BJ (cell line): ENCODE measurements at places on chromosomes 16 and 17.

DNA sequence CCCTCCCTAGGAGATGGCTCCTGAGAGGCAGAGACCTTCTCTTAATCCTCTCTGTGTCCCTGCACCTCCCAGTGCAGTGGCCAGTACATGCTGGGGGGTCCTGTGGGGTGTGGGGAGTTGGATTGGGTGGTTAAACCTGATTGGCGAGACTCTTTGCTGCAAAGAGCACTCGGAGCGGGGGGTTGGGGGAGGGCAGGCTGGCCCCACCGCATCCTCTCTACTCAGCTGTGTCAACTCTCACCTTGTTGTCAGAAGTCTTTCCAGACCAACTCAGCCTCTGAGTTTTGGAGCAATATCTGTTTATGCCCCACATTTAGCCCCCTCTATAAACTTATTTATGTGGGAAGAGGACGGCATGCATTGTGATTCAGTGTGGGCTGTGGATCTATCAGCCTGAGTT lies 40.0 kb downstream of the SMARCE1 start:
- DNase-seq, result no peak

DNA sequence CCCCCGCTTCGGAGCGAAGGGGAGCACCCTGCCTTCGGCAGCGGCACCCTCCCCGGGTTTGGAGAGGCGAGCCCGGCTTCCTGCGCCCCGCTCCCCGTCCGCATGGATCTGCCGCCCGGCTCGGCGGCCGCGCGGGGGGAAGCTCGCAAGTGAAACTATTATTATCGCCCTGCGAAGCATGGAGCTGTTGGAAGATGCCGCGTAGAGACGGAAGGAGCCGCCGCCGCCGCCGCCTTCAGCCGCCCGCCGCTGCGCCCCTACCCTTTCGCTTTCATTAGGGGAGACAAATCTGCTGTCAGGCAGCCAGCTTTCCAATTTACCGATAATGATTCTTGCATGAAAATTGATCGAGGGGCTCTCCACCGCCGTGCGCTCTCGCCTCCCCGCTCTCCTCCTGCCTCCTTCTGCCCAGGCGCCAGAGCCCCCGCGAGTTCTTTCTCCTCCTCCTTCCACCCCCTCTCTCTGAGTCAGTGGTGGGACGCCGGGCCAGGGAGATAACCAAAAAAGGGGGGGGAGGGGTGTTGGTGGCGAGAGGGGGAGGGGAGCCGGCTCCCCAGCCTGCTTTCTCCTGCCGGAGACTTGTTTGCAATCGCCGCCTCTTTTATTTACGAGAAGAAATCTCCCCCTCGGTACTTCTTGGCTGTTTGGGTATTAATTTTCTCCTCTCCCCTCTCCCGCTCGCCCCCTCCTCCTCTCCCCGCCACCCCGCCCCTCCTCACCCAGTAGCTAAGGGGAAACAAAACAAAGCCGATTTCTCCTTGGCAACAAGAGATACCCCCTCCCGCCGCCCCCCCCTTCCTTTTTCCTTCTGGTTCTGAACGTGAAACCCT lies 58.0 kb upstream of the GSE1 start:
- DNase-seq, result no peak

GRCh38 chr17:68693896-68694295 lies 92.7 kb upstream of the FAM20A start:
- no peak for DNase-seq

- no peak for DNase-seq
Observed at GRCh38 chr16:11780991-11781680, 15.9 kb downstream of the ZC3H7A start.

DNA sequence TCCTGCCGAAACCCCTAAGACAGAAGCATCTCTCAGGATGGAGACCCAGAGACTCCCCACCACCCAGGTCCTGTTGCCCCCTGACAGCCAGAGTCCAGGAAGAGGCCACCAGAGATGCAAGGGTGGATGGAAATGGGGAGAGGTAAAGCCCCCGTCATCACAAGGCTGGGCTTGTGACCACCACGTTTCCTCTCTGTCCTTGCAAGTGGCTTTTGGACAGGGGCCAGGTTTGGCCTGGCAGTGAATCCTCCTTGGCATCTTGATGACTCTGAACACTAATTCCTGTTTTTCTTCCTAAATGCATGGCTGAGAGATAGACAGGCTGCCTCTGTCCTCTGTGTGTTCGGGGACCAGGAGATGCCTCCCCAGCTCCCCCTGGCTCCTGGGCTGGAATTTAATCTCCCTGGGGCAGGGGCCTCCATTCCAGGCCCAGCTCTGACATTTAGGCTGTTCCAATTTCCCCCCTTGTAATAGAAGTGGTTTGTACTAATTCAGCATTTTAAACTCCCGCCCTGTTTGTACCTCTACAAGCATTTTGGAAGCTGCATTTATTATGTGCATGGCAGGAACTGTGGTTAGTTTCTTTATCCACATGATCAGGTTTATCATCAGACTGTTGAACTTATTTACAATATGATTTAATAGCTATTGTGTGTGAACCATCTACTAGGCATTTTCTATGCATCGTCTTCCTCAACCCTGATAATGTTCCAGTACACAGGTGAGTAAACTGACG lies 116.1 kb upstream of the IRX6 start:
- DNase-seq, result no peak

GRCh38 chr16:572865-573650 lies 3.3 kb downstream of the PIGQ start:
- no peak for DNase-seq

DNA sequence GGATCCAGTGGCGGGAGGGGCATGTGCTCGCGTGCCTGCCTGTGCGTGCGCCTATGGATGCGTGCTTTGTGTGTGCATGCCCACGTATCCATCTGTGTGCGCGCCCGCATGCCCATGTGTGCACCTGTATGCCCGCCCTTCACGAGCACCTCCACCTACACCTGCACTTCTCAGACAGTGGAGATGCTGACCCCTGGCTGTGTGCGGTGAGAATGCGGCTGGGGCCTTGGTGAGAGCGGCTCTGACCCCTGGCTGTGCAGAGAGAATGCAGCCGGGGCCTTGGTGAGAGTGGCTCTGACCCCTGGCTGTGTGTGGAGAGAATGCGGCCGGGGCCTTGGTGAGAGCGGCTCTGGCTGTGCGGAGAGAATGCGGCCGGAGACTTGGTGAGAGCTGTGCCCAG lies 33.9 kb downstream of the AXIN1 start:
- DNase-seq, result no peak

- DNase-seq, result no peak
Observed at GRCh38 chr16:49158029-49158642, 123.5 kb downstream of the CBLN1 start.

DNA sequence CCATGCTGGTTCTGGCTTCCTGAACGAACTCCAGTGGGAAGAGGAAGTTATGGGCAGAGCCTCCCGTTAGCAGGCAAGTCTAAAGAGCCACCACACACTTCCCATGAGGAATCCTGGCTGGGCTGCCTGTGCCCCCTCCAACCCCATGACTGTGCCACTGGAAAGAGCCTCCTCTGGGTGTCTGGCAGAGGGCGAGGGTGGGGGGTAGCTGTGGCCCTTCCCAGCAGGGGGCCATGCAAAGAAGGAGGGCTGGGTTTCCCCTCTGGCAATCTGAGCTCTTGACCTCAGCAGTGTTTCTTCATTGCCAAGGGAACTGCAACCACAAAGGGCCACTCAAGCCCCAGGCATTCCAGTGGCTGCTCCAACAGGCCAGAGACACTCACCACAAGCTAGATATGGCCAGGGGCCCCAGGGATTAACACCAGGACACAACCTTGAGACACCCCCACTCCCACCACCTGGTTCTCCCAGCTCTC lies 1.7 kb upstream of the RRAD start:
- peak; percentile 61 for DNase-seq

DNA sequence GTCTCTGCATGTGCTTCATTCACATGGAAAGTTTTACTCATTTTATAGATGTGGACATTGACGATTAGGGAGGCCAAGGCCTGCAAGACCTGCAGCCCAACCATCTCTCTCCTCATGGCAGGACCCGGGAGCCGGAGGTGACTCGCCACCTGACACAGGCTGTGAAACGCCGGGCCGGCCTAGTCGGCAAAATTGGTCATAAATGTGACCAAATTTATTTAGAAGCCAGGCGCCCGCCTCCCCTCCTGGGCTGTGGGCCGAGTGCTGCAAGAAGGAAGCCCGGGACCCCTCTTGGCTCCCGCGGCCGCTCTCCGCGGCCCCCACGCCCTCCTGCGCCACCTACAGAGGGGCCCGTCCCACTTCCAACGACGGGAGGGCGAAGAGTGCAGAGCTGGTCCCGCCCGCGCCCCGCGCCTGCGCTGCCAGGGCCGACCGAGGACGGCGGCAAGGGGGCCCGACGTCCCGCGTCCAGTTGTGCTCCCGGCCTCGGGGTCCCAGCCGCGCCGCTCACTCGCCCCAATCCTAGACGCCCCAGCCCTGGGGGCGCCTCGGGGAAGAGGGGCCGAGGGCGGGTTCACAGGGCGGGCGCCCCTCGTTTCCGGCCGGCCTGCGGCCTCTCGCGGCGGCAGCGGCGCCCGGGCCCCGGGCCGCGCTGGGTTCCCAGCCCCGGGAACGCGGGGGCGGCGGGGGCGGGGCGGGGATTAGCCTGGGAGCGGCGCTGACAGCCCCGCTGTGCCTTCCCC lies 47.5 kb downstream of the WNT3 start:
- DNase-seq, result no peak

DNA sequence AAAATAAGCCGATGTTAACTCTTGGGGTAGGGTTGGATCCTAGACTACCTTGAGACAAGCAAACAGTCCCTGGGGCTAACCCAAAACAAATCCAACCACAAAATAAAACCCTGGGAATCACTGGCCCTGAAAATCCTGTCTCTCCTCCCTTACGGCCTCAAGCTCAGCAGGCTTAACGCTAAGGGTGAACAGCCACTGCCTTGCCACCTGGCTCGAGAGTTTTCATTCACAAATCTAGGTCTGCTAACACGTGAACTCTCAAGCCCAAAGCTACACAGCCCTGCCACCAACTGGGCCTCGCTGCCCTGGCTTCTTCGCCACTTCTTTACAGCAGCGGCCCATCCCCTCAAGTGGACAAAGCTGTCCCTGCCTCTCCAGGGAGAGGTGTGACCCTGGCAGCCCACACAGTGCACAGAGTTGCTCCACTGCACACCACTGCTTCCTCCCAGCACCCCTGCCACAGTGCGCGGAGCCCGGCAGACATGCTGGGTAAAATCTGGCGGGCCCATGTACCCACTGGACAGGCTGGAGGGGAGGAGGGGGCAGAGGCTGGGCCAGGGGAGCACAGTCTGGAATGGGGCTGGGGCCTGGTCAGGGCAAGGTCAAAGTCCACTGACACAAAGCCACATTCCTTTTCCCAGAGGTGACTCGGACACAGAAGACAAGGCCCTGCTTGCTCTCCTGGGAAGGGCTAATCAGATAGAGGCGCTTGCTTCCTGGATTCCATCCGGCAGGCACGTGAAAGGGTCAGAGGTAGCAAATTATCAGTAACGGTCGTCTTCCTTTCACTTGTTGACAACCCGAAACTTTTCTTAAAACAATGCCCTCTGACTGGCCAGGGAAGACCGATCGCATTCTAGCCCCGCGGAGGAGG lies 996 bp downstream of the PCYT2 start:
- no peak for DNase-seq

DNA sequence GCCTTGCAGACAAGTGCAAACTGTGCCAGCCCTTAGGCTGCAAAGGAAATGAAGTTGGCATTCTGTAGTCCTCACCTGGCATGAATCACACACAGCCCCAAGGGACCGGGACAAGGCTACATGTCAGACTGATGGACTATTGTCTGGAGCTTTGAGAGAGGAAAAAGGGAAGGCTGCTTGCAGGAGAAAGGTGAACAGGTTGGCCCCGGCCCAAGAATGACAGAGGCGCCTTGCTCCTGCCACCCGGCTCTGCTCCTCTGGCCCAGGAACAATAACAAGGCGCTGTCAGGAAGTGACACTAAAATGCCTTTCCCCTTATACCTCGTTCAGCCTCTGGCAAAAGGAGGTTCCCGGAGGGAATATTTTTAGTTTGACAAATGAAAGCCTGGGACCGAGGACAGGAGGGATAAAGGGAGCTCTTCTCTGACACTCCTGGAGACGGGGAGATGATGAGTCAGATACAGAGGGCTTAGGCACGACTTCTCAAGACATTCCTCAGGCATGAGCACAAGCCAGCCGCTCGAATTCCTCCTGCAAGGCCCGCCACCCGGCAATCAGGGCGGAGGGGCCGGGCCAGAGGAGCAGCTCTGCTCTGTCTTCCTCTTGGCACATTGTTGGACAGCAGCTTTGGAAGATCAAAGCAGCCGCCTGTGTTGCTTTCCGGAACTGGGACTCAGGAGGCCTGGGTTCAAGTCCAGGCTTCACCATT lies 105.8 kb downstream of the NOG start:
- peak; percentile 92 for DNase-seq

GRCh38 chr17:28071891-28072606 lies 29.6 kb downstream of the NLK start:
- no peak for DNase-seq

GRCh38 chr16:85519540-85520231 lies 93.4 kb upstream of the GSE1 start:
- DNase-seq, result no peak

- DNase-seq, result no peak
Observed at GRCh38 chr16:86844695-86845094, 266.3 kb downstream of the FOXL1 start.

DNA sequence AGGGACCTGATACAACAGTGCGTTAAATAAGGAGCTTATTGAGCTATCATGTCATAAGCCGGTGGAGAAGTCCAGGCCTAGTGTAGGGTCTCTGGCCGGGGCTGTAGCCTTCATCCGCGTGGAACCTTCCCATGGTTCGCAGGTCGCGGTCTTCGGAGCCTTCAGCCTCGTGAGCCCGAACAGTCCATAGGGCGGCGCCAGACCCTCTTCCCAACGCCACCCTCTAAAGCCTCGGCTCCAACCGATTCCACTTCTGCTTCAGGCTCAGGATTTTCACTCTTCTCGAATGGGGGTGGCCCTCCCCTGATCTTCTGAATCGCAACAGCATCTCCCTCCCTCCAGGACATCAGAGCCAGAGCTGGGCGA lies 10.3 kb upstream of the BRCA1 start:
- no peak for DNase-seq

DNA sequence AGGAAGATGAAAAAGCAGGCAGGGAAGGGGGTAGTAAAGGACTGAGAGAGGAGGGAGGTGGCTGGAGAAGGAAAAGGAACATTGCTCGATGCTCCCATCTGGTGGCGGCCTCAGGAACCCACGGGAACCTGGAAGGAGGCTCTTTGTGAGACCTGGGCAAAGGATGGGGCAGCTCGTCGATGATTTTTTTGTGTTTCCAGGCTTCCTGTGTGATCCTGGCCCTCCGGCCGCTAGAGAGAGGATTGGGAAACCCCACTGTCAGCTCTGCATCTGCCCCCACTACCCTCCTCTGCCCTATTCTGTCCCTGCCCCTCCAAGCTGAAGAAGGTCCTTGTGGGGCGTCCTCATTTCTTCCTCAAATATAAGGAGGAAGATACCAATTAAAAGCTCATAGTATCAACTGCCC lies 6.6 kb downstream of the WFIKKN2 start:
- no peak for DNase-seq

GRCh38 chr17:51443646-51444045 lies 183.3 kb downstream of the UTP18 start:
- no peak for DNase-seq

GRCh38 chr16:49650603-49651002 lies 205.3 kb downstream of the ZNF423 start:
- DNase-seq, result no peak
